ENCODE measurements at places on chromosomes 6 and 20.

- DNase-seq = no peak
Observed at GRCh38 chr20:61424628-61425420, 172.8 kb downstream of the CDH4 start.

DNA sequence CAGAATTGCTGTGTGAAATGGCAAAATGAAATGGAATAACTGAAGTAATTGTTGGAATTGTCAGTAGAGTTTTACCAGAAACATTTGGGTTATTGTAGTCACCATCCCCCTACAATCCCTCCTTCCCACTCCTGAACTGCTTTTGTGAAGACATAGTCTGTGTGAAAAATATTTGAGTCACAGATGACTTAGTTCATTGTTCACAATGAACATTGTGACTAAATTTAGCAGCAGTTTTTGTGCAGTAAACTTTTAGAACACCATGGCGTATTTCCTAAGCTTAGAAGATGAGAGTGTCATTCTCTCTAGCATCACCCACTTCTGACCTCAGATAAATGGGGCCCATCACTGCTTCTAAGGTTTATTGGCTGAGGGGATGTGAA, 11.0 kb downstream of the OTOR start:
- no peak for DNase-seq

GRCh38 chr6:34536251-34536958, 19.7 kb downstream of the SPDEF start:
- no peak for DNase-seq

GRCh38 chr6:11537229-11538051, at the start of gene TMEM170B:
Gene TMEM170B (plus strand): TSS chr6:11537749. CDS start chr6:11538278, 529 bp downstream.
- DNase-seq = peak; percentile 93

DNA sequence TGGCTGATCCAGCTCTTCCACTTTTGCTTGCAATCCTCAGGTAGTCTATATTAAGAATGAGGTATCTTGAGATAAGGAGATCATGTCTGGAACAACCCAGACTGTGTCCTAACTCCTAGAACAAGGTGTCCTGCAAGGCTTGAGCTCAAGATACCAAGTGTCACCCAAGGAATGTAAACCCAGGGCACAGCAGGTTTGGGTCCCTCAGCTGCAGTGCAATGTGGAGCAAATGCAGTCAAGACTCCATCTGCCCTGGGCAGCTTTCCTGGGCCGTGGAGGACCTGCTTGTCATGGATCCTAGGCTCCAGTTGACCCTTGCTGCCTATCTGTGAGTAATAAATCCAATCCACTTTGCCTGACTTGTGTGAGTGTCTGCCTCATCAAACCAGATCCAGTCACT, 166.1 kb downstream of the OTOR start:
- DNase-seq = no peak

DNA sequence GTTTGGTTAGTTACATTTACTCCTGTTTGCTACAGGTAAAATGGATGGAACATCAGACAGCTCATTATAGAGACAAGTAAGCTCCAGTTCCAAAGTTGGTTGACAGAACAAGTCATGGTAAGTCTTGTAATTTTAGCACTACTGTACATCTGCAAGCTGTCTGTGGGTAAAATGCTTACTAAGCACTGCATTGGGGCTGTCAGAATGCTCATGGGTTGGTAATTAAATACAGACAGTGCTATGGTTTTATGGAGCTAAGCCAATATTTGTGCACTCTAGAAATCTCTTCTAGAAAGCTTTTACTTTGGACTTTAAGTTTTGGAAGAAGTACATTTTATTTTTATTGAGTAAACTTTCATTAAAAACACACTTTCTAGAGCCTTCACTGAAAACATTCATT, 419.2 kb upstream of the MMS22L start:
- no peak for DNase-seq

- DNase-seq = no peak
Observed at GRCh38 chr6:136491754-136492153, 58.5 kb downstream of the MAP7 start.

- no peak for DNase-seq
Observed at GRCh38 chr6:160069050-160069454, 52.6 kb upstream of the SLC22A1 start.

DNA sequence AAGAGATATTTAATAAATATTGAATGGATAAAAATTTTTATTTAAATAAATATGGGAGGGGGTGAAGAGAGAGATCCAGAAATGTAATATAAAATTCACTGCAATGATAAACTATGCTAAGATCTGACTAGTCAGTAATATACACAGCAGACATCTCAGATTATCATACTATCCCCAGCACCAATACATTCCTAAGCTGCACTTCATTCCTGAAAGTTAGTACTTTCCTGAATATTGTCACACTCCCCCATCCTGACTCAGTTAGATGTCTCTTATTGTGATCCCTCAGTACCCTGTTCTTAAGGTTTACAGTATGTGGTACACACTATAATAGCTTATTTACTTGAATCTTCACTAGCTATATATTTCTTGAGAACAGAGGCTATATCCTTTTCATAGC, 88.3 kb upstream of the KCNQ5 start:
- no peak for DNase-seq

DNA sequence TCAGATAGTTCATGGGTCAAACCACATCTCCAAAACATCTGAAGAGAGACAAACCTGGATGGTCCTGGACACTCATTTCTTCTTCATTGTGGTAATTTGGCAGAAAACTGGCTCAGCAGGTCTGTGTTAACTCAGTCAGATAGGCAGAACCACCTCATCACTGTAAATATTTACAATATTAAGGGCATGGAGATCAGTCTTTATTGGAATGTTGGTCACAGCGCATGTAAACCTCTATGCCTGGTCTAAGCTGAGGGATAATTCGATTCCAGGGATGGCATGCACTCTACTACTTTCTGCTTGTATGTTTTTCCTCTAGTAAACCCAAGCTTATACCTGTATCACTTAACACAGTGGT, 4.0 kb upstream of the TBC1D7 start:
- no peak for DNase-seq

GRCh38 chr6:3819161-3820110, 29.7 kb upstream of the FAM50B start:
- no peak for DNase-seq

DNA sequence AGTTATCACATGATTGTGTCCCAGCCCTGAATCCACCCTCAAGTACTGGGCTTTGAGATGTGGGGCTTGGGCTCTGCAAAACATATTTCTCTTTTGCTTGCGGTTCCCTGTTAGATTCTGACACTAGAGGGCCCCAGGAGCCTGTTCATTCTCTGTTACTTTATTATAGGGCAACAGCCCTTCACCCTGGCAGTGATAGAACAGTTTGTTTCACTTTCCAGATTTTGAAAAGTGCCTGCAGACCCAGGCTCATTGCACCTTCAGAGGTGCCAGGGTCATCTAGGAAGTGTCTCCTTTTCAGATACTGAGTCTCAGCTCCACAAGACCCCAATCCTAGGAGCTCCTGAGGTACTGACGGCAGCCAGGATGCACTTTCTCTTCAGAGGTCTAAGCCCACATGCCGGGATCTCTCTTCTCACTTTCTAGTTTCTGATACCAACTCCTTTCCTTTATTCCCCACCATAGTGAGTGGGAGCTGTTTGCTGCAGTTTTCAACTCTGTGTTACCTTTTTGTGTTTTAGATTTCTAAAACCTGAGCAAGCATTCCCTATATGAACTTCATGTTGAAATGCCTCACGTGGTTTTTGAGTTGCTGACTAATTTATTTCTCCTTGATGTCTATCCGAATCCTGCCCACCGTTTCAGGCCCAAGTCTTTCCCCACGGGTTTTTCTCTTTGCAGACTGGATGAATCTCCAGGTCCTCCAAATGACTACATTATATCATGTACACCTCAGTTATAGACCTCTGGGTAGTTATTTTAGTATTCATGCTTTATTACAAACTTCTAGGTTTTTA, 10.9 kb downstream of the ABT1 start:
- DNase-seq = peak; percentile 46

GRCh38 chr20:49563015-49563980, 4.6 kb downstream of the PTGIS start:
- no peak for DNase-seq

GRCh38 chr20:58837717-58838116, 13.0 kb downstream of the GNAS-AS1 start:
- DNase-seq = no peak

DNA sequence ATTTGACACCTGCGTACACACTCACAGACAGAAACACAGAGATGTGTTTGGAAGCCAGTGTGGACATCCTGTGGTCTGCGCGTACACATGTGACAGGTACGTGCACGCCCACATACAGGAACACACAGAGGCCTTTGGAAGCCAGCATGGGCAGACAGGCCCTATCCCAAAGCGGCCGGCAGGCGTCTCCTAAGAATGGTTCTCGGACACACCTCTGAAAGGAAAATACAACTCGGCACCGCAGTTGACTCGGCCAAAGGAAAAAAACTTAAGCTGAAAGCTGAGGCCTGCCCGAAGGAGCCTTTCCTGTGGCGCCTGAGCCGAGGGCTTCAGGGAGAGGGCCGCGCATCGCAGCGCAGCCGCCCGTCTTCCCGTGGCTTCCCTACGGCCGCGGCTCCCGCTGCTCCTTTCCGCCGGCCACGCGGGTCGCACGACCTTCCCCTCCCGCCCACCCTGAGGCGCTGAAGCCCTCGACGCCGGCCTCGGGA, 1.4 kb upstream of the CEP43 start:
- no peak for DNase-seq

DNA sequence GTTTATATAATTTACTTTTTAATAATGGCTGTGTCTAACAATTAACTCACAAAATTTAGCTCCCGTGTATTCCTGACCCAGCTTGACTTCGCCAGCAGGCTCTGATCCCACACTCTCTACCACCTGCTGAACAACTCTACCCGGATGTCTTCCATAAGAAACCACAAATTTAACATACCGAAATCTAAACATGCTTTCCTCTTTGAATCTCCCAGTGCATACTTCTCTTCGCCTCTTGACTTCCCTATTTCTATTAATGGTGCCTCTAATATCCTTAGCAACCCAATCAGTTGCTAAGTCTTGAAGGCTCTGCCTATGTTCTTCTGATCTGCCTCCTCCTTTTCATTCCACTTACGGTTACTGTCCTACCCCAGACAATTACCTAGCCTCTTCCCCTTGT, 4.6 kb upstream of the MYB start:
- no peak for DNase-seq

DNA sequence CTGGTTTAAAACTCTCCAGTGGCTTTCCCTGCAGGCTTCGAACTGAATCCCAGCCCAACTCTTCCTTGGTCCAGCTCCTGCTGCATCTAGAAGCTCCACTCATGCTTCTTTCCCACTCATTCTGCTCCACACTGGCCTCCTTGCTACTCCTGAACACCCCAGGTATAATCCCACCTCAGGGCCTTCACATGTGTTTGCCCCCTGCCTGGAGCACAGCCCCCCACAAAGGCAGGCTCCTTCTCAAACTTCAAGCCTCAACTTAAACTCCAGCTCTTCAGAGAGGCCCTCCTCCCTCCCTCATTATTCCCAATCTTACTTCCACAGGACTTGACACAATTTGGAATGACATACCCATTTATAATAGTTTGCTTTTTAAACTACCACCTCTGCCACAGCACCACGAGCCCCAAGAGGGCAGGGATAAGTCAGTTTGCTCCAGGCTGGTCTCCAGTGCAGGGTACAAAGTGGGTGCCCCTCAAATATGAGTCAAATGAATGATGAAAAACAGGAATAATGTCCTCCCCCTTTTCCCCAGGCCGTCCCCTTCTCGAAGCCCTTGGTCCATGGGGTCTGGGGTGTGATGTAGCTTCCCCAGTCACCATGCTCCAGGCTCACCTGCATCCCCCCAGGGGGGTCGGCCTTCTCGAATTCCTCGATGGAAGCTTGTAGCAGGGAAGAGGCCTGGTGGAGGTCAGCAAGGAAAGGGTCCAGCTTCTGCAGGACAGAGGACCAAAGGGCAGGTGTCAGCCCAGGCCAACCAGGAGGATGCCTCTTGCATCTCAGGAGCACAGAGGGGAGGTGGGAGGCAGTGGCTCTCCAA, 37.4 kb downstream of the KIAA1755 start:
- no peak for DNase-seq

DNA sequence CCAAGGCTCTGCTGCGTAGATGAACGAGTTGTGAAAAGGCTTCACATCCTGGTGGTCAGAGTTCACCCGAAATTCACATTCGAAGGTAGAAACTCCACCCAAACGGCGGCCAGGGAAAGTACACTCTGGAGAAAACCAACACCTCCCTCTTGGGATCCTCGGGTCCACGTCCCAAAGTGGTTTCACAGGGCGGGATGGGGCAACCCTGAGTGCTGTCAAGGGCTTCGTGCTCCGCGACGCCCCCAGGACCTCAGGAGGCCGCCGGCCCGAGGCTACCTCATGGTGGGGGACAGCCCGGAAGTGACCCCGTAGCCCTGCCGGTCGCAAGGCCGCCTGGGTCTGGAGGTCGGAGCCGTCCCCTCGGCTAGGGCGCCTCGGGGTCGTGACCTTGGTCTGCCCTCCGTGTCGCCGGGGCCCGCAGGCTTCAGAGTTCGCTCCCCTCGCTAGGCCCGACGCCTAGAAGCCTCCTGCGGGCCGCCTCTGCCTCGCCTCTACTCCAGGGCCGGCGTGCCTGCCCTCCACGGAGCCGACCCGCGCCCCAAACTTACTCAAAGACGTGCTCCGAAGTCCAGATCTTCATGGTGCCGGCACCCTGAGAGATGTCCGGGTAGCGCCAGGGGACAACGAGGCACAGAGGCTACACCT, at the start of gene PRELID3B:
Gene PRELID3B (minus strand): TSS at position 636 of the 645 bp plus-strand sequence. CDS start 56 bp downstream, at position 580.
- no peak for DNase-seq

GRCh38 chr6:56865081-56865875, 89.6 kb upstream of the BEND6 start:
- no peak for DNase-seq

- DNase-seq = no peak
Observed at GRCh38 chr6:20909621-20910020, 375.4 kb downstream of the CDKAL1 start.

- no peak for DNase-seq
Observed at GRCh38 chr6:45075246-45075645, 252.9 kb upstream of the RUNX2 start.

DNA sequence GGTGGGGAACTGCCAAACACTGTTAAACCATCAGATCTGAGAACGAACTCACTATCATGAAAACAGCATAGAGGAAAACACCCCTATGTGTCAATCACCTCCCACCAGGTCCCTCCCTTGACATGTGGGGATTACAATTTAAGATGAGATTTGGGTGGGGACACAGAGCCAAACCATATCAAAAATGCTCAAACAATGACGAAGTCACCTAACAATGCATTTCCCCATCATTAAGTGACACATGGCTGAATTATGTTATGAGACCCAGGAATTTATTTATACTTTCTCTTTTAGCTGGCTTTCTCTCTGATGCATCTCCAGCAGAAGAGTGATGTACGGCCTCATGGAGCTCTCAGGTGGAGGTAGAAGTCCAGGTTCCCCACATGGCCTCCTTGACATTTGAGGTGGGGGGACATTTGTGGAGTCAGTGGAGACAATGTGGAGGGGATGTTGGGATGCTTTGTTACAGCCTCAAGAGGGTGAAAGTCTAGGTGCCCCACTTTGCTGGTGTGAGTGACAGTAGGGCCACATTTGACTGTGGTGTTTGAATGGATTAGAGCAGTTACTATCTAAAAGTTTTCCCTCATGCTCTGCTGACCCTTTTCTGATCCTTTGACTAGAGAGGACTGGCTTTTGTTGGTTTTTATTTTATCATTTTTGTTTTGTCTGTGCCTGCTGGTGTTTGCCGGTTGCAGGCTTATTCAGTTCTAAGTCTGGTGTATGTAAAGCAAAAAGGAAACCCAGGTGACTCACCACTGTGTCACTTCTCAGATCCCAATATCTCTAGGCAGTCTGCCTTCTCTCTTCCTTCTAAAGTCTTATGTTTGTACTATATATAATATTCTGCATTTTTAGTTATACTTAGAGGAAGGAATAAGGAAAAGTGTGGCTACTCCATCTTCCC, 18.5 kb upstream of the DCBLD1 start:
- no peak for DNase-seq

All from activated T-cell treated with anti-CD3 and anti-CD28 coated beads for 4 hours (primary cell).